ENCODE measurements at places on chromosomes 5 and 9.

DNA sequence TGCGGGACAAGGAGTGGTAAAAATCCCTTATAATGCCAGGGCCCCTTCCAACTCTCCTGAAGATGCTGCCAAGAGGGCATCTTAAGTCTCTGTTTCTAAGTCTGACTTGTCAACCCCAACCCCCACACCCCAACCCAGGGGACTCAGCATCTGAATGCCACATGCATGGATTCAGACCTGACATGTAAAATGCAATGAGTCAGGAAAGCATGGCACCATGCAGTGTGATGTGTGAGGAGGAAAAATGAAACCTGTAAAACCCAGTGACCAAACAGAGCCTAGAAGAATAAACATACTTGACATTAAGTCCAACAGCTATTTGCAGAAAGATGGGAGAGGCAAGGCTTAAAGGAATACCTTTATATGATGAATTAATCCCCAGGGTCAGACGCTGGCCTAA, 112.4 kb downstream of the ASTN2 start:
- no peak for DNase-seq

DNA sequence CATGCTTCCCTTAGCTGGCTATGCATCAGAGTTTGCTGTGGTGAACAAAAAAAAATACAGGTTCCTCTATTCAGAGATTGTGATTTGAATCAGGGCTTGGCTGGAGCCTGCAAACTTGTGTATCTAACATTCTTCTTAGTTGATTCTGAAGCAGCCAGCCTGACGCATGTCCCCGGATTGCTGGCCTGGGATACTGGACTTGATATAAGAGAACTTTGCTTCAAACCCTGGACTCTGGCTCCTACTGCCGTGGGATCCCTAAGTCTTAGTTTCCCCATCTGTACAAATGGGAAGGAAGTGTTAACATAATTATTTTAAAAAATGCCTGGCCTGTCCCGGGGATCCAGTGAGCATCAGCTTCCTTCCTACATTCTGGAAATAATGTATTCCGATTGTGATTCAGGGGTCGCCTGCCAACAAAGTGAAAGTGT, 292.8 kb downstream of the ARHGEF28 start:
- DNase-seq = no peak

DNA sequence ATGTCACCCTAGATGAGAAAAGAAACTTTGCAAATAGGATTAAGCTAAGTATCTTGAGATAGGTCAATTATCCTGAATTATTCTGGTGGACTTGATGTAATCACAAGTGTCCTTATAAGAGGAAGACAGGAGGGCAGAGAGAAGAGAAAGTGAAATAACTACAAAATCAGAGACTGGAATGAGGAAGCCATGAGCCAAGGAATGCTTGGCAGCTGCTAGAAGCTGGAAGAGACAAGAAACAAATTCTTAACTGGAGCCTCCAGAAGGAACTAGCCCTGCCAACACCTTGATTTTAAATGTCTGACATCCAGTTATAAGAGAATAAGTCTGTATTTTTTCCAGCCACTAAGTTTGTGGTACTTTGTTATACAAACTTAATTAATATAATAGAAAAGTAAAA, 480.0 kb downstream of the NR2F1-AS1 start:
- no peak for DNase-seq

DNA sequence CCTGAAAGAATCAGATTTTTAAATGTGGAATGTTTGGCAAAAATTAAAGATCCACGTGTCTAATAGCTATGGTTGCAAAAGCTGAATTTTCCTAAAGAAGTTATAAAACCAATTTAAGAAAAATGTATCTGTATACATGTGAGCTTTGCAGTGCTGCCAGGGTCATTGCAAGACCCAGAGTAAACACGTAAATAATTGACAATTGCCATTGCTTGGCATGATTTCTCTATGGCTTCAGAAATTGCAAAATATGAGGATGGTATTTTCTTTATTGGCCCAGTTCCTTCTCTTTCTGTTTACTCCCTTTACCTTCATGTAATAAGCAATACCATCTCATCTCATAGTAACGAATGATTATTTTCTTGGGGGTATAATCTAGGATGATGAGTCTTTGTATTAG, 123.9 kb downstream of the ERCC6L2 start:
- no peak for DNase-seq

DNA sequence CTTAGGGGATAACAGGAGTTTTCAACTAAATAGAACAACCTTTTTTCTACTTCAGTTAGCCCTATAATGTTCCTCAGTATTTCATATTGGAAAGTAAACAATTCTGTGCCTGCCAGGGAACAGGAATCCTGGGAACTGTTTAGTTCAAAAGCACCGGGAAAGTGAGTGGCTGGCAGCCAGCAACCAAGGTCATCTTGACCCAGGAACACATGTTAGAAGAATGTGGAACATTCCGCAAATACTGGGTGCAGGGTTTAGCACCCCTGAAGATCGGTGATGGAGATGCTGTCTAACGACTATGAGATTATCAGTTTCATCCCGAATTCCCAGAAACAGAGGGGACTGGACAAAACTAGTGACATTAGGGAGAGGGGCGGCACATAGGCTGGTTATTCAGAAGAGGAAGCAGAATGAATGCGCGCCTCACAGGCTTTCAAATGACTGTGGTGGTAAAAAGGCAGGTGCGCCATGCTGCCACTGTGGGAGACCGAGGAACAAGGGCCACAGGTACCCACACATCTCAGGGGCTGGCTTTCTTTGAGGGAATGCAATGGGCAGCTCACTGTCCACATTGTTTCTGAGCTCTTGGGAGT, 51.2 kb downstream of the IPPK start:
- no peak for DNase-seq

- no peak for DNase-seq
Measured at GRCh38 chr5:171401167-171401947, 13.7 kb downstream of the NPM1 start.

All from neural progenitor cell (in vitro differentiated cells).